ENCODE measurements at places on chromosomes 2 and 18.

DNA sequence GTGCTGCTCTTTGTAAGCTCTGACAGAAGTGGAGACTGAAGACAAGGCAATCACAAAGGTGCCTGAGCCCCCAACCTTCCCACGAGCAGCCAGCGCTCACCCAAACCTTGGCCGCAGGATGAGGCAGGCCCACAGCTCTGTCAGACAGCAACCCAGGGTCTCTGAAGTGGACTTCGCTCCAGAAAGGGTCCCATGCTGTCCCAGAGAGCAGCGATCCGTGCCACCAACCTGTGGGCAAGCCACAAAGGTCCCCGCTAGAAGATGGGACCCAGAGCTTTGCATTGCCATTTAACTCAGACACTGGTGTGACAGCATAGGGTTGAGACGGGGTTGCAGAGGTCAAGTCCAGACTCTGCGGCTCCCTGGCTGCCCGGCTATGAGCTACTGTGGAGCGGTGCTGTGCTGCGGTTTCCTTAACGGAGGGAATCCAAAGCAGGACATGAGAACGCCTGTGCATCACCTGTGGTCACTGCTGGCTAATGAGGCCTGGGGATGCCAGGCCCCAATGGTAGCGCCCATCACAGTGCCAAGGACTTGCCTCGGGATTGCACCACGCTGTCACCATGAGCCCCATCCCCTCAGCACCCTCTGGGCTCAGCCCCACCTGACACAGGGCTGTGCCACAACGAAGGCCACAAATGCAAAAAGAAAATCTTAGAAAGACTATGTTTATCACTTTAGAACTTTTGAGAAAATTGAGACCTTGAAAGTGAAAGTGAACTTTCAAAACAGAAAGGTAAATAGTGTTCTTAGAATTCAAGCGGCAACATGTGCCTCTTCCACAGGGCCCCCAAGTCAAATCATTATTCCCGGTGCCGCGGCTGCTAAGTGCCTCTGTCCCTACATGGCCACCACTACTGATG is 103.4 kb downstream of the HDAC4 start:
- DNase-seq = no peak

DNA sequence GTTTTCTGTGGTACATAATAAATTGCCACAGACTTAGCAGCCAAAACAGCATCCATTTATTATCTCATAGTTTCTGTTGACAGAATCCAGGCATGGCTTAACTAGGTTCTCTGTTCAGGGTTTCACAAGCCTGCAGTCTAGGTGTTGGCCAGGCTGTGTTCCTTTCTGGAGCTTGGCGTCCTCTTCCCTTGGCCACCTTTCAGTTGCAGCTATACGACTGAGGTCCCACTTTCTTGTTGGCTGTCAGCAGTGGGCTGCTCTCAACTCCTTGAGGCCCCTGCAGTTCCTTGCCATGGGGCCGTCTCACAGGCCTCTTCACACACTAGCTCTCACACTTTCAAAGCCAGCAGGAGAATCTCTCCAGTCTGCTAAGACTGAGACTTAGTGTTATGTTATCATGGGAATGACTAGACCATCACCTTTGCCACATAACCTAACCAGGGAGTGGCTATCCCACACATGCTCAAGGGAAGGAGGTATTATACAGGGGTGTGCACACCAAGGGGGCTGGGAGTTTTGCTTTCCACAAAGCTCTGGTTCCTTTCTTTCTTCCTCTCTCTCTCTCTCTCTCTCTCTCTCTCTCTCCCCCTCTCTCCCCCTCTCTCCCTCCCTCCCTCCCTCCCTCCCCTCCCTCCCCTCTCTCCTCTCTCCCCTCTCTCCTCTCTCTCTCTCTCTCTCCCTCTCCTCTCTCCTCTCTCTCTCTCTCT is 15.8 kb downstream of the RIOK3 start:
- DNase-seq = no peak

GRCh38 chr2:236659758-236660150 is 90.1 kb downstream of the ACKR3 start:
- DNase-seq = no peak

DNA sequence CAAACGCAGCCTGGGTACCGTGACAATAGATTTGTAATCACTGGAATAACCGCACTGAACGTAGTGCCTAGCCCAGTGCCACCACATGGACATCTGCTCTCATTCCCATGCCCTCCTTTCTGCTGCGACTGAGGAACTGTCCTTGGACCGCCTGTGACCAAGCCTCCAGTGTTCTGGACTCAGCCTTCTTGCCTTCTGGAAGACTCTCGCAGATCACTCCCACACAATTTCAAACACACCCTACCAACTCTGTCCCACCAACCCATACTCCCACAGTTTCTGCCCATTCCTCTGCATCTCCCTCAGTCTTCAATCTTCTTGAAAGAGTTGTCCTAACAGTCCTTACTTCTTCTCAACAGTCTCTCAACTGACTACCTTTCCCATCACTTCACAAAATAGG is 2.1 kb downstream of the RNF149 start:
- no peak for DNase-seq

- no peak for DNase-seq
Measured at GRCh38 chr2:118089139-118089800, 999 bp downstream of the INSIG2 start.

DNA sequence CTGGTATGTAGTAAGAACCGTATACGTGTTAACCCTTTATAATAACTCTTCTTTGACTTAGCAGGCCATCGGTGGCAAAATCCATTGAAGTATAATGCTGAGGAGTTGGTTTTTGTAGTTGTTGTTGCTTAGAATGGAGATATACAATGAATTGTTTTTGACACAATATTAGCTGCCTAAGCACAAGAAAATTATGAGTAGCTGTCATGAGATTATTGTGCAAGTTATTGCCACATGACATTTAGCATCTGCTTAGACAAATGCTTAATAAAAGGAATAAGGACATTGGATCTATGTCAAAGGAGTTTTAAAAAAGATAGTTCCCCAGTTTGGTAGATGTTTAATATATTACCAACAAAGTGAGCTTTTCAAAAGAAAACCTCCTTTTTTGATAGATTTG is 59.9 kb downstream of the ABCB11 start:
- DNase-seq = no peak

- no peak for DNase-seq
Measured at GRCh38 chr18:63439334-63439733, 17.1 kb upstream of the VPS4B start.

DNA sequence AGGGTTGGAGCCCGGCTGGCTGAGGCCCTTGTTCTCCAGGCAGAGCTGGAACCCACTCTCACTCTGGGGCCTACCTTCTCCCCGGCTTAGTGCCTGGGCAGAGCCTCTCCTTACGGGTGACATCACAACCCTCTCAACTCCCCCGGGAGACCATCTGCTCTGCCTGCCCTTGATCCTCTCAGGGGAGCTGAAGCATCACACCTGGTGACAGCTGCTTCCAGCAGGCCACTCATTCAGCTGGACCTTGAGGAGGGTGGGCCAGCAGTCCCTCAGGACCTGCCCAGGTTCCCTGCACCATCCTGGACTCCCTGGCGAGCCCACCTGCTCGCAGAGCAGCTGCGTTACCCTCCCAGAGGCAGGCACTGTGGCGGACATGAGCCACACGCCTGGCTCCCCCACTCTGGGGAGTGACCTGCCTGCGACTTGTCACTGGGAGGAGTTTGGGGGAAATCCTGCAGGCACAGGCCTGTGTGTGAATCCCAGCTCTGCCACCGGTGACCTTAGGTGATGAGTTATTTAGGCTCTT is 13.1 kb downstream of the HS6ST1 start:
- no peak for DNase-seq

DNA sequence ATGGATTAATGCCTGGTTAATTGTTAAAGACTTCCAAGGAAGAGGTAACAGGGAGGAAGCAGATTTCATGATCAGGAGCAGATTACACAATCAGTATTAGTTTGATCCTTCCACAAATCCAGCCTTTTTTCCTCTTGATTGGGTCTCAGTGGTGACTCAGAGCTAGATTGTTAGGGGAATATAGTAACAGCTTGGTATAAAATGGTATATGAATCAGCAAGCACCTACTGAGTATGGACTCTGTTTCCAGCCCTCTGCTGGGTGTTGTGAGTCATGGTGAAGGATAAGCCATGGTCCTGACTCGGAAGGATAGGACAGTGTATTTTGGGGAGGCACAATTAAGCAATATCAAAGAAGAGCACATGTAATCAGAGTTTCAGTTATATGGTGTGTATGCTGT is 272.4 kb upstream of the DPP10 start:
- DNase-seq = no peak
